Stimulated activated naive CD8-positive, alpha-beta T cell treated with anti-CD3 and anti-CD28 coated beads, Interleukin-15, Interleukin-2, amounts not matched to agents 100 U/mL and 50 U/mL, for 24 hours (primary cell): ENCODE measurements at places on chromosomes 5 and 9.

DNA sequence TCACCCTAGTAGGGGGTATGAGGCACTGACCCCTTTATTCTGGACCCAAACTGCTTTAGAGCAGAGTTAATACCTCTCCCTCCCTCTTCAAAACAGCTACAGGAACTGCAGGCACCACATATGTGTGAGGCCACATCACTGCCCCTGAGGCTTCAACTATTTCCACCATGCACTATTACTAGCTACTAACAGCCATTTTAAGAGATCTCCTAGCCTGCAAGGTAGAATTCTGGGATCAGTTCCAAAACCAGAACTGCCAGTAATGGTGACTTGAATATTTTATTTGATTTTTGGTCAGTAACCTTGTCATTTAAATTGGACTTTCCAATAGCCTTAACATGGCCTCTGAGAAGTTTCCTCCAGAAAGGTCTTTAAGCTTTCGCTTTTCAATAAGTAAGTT, 55.3 kb upstream of the FSD1L start:
- no peak for DNase-seq

DNA sequence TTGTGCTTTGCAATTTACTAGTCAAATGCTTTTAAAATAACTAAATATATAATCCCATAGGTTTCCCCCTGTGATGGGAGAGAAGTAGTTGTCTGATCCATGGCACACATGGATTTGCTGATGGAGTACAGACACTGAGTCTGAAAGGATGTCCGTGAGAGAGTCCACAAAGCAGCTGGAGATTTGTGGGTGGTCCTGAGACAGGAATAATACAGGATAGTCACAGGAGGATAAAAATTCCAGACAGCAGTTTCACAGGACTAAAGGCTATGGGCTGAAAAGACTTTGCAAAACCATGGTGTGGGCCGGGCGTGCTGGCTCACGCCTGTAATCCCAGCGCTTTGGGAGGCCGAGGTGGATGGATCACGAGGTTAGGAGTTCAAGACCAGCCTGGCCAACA, 58.7 kb upstream of the ZFR start:
- DNase-seq, result no peak

GRCh38 chr5:68490406-68490805, 274.9 kb downstream of the PIK3R1 start:
- DNase-seq, result no peak

DNA sequence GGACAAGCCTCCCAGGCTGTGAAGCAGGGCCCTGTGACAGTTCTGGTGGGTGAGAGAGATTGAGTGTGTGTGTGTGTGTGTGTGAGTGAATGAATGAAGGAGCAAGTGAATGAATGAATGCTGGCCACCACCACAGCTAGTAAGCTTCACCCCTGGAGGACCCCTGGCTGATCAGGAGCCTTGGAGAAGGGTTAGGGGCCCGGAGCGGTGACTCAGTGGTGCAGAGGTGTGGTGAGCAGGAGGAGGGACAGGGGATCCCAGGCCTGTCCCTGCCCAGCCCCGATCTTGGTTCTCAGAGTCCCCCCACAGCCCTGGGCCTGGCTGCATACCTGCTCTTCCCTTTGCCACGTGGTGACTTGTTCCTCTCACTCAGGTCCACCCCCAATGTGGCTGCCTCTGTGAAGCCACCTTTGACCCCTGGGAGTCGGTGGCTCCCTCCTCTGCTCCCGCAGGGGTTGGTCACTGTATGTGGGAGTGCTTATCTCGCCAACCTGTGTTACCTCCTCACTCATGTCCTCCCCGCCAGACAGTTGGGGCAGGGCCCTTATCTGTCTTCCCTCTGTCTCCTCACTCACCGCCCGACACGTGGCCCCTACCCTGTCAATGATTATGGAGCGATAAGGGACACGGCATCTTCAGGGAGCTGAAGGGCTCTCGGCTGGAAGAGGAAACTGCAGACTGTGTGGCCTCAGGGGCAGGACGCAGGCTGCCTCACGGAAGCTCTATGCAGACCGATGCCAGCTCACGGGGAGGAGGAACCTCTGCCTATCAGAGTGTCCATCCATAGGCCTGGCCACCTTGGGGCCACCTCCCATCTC, 99.9 kb upstream of the PITX1 start:
- DNase-seq, result no peak

GRCh38 chr9:89095761-89096528, 82.7 kb downstream of the SHC3 start:
- DNase-seq, result no peak

DNA sequence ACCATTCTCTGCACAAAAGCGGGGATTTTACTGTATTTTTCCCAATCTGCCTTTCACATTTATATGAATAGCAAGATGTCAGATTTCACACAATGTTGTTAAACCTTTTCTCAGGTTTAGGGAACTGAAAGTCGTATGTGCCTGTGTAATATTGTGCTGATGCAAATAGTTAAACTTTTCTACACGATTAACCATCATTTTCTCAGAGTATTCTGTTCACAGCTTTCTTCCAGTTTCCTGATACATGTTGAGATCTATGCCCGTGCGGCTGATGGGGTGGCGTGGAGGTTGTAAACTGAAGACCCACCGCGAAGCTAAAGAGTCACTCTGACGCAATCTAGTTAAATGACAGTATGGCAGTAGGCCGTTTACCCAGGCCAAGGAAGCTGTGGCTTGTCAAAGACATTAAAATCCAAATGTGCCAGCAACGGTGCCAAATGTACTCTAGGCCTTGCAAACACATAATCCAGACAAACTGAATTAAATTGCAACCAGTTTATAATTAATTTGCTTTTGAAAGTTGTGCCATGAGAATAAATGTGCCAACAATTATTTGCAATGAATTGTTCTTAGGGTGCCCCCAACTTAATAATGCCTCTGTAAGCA, 145.7 kb downstream of the EBF1 start:
- DNase-seq, result no peak

GRCh38 chr9:94929369-94929756, 202.9 kb downstream of the AOPEP start:
- DNase-seq, result no peak

DNA sequence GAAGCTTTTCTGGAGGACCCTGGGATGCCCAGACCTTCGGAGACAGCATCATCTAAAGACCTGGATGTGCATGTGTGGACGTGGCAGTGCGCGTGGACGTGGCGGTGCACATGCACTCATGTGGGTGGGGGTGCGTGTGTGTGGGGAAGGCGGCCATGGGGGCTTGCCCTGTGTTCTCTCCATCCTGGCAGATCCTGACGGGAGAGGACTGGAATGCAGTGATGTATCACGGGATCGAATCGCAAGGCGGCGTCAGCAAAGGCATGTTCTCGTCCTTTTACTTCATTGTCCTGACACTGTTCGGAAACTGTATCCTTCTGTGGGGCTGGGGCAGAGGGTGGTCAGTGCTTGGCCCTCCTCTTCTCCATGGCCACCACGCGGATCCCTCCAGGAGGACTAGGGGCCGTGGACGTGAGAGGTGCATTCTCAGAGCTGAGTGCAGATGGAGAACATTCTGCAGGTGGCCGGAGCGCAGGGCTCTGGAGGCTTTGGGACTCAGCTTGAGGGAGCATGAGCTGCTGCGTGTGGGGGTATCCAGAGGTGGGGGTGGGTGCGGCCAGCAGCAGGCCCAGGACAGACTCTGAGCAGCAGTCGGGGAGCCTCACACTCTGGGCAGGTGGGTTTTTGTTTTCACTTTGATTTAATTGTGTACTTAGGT, 129.1 kb downstream of the CACNA1B start:
- DNase-seq, result no peak

- DNase-seq, result no peak
Observed at GRCh38 chr5:55004729-55005128, 19.3 kb upstream of the GZMK start.

DNA sequence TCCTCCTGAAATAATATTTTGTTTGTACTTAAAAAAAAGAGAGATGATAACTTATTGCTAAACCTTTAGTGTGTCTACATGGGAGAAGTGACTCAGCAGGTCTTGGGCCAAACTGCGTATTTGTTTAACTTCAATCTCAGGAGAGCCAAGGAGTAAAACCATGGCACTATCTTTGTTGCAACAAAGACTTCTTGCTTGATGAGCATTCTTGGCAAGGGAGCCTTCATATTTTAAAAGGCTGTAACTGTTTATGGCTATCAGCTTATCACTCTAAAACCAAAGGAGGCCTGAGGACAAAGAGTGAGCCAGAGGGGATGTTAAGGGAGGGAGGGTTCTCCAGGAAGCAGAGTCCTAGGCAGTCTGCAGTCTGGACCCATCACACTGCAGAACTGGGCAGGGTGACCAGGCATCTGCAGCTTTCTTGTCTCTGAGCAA, 216.2 kb upstream of the S1PR3 start:
- DNase-seq, result no peak

- no peak for DNase-seq
Observed at GRCh38 chr5:173643964-173644363, 27.5 kb upstream of the BOD1 start.

DNA sequence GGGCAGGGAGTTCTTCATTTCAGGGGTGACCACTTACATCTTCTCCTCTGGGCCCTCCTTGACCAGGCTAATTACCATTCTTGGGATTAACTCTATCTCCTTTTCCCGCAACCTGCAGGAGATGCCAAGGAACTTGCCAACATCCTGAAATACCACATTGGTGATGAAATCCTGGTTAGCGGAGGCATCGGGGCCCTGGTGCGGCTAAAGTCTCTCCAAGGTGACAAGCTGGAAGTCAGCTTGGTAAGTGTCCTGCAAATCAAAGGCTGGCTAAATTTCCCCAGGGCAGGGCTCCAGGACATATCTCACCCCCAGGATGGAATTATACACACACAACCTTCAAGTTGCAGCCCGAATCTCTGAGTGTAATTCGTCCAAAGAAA, 30.2 kb downstream of the TGFBI start:
- DNase-seq, result no peak

- no peak for DNase-seq
Observed at GRCh38 chr5:34941936-34942335, 12.6 kb downstream of the DNAJC21 start.

DNA sequence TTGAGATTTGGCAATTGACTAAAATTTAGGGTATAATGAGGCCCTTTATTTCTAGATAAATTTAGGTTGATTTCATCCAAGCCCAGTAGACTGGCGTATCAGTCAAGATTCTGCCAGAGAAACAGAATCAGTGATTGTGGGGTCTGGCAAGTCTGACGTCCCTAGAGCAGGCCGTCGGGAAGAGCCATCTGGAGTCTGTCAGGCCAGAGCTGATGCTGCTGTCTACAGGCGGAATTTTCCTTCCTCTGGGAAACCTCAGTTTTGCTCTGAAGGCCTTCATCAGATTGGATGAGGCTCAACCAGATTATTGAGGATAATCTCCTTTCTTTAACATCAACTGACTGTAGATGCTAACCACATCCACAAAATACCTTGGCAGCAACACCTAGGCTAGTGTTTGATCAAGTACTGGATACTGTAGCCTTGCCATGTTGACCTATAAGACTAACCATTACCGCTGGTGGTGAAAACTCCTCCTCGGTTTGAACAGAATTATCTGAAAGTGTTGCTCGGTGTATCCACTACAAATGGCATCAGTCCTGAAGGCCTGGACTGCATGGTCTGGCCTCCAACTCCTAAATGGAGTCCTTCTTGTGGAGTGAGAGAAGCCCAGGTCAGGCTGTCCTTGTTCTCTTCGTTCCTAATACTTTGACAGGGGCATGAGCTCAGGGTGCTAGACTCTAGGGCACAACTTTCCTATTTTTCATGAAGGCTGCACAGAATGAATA, 83.2 kb upstream of the ANKH start:
- no peak for DNase-seq

DNA sequence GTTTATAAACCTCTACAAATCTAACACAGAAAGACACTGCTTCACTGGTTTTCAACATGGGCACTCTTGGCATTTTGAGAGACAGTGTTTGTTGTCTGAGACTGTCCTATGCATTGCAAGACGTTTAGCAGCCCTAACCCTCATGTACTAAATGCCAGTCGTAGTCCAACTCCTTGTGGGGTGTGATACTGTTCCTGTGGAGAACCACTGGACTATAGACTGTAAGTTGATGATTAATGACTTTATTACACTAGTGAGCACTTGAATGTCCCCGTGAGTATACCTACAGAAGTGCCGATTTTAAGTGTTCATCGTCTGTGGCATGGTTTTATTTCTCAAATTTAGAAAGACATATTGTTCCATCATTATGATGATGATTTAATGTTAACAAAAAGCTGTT, 46.2 kb downstream of the RECK start:
- no peak for DNase-seq

GRCh38 chr9:33751536-33752129, 43.7 kb upstream of the PRSS3 start:
- DNase-seq, result no peak

DNA sequence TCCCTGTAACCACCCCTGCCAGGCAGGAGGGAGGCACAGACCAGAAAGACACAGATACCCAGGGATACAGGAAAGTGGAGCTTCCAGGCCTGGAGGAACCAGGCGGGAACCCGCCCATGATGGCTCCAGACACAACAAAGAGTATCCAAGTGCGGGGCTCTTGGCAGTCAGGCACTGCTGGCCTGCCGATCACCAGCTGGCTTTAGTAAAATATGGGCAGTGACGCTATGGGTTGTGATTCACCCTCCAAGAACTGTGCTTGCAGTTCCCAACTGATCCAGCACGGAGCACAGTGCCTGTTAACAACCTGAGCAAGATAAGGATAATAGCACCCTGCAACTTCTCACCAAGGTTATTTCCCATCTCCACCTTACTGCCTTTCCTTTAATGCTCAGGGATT, 463.3 kb downstream of the IRX1 start:
- DNase-seq, result no peak

DNA sequence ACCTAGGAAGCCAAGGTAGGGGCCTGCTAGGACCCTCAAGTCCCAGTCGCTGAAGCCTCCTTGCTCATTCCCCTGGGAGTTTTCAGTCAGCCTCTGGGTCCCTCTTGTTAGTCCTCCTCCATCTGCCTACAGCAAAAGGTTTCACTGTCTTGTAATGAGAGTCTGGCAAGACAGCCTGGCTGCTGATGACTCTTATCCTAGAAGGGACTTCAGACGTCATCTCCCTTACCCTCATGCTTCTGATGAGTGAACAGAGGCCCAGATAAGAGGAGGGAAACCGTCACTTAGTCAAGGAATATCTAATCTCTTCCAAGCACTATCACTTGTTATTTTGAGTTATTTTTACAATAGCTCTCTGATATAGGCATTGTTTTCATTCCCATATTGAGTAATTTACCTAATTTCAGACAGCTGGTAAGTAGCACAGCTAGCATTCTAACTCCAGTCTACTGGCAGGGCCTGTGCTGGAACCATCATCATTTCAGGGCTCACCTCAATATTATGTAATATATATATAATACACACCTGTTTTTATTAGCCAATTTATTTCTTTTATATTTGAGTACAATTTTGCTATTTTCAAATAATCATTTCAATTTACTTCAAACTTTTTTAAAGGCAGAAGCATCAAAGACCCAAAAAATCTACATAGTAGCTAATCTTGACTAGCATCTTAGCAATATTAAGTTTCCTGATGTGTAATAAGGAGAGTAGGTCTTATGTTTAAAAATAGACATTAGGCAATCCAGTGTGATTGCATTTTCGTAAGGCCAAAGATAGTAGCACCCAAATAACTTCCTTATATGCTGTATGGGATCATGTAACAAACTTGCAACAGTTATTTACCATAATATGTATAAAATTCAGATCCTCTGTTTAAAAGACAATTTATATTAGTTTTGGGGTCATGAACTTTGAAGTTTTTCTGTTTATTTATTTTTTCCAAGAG, 7.9 kb downstream of the CMYA5 start:
- no peak for DNase-seq
